ENCODE measurements at places on chromosomes 6 and 20.
A peak's percentile ranks its signal among the peaks of the same experiment; 100 is the strongest.

DNA sequence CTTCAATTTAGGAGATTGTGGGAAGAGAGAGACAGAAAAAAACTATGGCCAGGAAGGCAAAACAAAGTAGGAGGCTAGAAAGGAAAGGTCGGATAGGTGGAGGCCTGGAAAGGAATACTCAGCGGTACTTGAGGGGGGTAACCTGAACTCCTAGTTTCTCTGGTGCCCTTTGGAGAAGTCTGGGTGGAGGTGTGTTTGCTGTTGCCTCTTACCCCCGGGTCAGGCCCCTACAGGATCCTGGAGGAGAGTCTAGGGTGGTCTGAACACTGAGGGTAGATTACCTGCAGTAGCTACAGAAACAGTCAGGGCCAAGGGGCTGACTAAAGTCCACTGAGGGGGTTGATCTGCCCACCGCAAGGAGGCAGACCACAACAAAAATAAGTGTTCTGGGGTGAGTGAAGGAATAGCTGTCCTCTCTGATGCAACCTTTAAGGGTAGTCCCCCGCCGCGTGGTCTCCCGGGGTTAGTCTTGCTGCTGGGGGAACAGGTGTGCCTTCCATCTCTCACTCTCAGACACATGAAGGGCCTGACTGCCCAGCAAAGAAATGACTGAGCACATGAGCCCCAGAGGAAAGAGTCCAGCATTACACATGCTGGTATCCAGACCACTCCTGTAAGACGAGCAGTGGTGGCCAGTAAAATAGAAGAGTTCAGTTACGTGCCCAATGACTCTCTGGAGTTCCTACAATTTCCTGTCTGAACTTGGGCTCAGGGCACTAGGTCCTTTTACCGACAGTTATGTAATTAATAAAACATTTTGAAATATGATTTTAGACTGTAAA, 59.5 kb downstream of the MTHFD1L start:
- peak; percentile 48 for DNase-seq

DNA sequence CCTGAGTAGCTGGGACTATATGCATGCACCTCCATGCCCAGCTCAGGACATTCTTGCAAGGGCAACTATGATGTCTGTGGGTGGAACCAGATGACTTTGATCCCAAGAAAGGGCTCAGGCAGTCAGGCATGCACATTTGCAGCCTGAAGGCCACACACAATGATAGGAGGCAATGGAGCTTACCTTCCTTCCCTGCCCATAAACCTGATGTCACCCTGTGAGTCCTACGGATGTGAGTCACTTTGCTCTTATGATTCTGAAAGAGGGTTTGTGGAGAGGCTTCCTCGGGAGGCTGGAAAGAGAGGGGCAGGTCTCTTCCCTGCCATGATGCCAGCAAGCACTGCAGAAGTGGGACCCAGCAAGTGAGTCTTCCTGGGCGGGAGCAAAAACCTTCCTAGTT, 202.4 kb downstream of the LY86 start:
- no peak for DNase-seq

DNA sequence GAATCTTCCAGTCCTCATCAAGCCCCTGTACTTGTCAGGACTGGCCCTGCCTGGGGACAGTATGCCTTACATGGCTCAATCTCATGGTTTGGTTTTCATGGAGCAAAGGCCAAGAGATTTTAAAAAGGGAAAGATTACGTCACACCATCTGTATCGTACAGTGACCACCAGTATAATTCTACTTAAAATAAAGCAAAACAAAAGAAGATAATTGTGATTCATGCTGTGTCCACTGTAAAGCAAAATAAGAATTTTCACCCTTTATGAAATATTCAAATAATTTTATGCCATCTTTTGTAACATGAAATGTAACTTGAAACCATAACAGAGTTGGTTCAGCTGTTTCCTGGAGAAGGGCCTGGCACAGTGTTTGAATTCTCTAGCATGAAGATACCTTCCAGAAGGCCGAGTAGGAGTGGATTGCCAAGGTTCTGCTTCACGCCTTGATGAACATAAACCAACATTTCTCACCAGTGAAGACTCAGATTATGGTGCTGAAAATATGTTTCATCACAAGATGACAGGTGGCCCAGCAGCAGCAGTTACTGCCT, 486.5 kb downstream of the RFPL4B start:
- DNase-seq: no peak

DNA sequence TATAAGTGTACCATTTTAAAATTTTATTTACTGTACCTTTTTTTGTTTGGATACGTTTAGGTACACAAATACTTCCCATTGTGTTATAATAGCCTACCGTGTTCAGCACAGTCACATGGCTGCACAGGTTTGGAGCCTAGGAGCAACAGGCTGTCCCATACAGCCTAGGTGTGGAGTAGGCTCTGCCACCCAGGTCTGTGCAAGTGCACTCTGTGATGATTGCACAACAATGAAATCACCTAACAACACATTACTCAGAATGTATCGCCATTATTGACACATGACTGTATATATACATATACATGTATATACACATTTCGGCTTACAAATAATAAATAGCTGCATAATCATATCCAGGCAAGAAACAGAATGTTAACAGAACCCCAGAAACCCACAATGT, 15.4 kb downstream of the SERAC1 start:
- DNase-seq: no peak

- peak; percentile 76 for DNase-seq
These were observed 98.5 kb downstream of the LY86 start for GRCh38 chr6:6686748-6687601.

DNA sequence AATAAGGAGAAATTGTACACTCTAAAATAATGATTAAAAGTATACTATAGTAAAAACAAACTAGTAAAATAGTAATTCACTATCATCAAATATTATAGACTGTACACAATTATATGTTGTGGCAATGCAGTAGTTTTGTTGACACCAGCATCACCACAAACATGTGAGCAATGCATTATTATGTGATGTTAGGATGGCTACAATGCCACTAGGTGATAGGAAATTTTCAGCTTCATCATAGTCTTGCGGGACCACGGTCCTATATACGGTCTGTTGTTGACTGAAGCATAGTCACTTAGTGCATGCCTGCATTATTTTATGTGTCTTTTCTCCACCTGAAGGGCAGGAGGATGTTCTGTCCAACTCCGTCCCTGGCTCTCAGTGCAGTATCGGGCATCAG, 104.8 kb upstream of the NEDD9 start:
- no peak for DNase-seq

GRCh38 chr6:109483735-109484057, 677 bp upstream of the ZBTB24 start:
- DNase-seq: no peak

DNA sequence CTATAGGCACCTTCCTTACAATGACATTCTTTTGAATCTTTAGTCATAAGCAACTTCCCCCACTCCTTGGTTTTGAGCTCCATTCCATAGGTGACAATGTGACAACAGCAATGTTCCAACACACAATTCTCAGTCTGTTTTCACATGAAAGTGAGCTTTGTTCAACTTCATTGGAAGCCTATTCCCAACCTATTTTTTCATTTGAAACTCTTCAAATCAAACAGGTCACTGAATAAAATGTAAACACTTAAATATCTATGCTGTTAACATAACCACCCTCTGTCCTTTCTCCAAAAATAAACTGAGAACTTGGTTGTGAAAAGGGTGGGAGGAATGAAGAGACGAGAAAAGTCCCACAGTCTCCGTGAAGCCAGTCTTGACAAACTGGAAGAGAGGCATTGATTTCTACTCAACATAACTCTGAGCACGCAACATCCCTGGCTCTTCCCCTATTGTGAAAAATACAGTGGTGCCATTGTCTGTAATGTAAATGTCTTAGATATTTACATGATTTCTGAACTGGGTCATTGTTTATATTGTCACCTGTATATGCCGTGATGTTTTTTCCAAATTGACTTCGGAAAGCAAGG, 343.1 kb downstream of the TFAP2A start:
- no peak for DNase-seq

GRCh38 chr20:6708010-6708409, 59.5 kb upstream of the BMP2 start:
- peak; percentile 88 for DNase-seq

DNA sequence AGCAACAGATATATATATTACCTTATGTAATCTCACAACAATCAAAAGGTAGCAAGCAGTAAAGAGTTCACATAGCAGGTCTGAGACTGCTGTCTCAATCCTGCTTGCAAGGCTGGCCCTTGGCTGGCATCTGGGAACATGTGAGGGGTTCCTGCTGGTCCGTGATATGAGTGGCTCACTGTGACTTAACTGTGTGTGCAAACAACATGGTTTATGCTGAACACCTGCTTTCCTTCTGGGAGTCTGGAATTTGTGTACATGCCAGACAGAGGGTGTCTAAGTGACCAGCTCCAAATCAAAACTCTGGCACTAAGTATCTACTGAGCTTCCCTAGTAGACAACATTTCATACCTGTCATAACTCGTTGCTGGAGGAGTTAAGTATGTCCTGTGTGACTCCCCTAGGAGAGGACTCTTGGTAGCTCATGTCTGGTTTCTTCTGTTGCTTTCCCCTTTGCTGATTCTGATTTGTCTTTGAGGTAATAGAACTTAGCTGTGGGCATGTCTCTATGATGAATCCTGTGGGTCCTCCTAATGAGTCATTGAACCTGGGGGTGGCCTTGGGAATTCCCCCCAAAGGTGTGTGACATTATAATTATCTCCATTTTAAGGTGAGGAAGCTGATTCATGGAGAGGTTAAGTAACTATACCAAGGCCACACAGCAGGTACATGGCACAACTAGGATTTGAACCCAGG, 131.6 kb upstream of the NEDD9 start:
- no peak for DNase-seq

GRCh38 chr20:25525867-25526266, 59.5 kb downstream of the NINL start:
- peak; percentile 97 for DNase-seq

DNA sequence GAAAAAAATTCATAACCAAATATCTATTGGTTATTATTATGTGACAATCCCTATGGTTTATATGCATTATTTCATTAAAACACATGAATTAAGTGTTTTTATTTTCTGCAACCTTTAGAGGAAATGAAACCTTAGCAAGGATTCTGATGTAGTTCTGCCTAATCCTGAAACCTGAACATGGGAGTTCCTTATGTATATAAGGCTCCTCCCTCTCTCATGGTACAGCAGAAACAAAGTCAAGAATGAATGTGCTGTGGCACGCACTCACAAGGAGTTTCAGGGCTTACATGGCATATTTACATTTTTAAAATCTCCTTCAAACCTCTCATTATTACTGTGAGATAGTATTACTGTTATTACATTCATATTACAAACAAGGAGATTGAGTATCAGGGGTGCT, 426.4 kb upstream of the CITED2 start:
- no peak for DNase-seq

DNA sequence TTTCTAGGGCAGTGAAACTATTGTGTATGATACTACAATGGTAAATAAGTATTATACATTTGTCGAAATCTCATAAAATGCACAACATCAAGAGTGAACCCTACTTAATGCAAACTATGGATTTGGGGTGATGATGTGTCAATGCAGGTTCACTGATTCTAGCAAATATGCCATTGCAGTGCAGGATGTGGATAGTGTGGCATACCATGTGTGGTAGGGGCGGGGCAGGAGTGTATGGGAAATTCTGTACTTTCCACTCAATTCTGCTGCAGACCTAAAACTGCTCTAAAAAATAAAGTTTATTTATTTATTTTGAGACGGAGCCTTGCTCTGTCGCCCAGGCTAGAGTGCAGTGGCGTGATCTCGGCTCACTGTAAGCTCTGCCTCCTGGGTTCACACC, 44.3 kb downstream of the ABHD12 start:
- DNase-seq: no peak

GRCh38 chr6:128046033-128046432, 145.2 kb upstream of the THEMIS start:
- no peak for DNase-seq

DNA sequence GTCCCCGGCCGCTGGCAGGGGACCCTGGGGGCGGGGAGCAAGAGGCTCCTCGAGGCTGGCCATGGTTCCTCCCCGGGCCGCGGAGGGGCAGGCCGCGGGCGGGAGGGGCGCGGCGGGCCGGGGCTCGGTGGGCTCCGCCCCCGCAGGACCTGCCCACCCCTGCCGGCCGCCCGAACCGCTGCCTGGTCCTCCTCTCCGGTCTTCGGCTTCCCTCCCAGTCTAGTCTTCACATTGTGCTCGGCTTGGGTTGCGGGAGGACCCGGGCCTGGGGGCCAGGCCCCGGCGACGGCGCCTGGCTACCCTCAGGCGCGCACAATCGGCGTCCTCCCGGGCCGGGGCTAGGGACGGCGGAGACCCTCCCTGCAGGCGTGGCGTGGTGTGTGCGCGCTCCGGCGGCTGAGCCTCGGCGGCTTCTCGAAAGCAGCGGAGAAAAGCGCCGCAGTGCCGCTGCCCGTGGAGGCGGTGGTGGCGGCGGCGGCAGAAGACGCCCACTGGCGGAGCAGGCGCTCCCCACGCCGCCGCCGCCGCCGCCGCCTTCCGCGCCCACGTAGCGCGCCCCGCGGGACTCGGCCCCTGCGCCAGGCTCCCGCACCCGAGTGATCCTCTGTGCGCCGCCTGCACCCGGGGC, at the start of gene PDE10A:
PDE10A (minus strand) TSS at position 493 of the 628 bp plus-strand sequence; CDS start at position 63, 430 bp downstream.
- peak; percentile 44 for DNase-seq

- no peak for DNase-seq
These were observed 1.4 kb downstream of the PAQR8 start for GRCh38 chr6:52363228-52363867.

GRCh38 chr6:132188556-132189264, 212.6 kb downstream of the MOXD1 start:
- peak; percentile 47 for DNase-seq

DNA sequence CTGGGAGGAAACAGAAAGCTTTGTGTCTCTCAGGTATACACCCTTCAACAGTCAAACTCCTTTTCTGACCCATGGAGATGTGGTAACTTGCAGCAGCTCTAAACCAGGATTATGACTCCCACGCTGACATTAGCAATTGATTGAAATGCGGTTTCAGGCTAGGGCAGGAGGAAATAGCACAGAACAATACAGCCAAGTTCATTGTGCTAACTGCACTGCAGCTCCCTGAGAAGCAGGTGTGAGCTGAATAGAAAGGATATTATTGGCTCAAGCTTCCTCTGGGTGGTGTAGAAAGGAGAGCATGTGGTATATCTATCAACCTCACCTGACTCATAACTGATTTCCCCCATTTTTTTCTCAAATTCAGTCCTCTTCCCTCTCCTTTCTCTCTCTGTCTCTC, 612.3 kb upstream of the BTBD3 start:
- DNase-seq: no peak

DNA sequence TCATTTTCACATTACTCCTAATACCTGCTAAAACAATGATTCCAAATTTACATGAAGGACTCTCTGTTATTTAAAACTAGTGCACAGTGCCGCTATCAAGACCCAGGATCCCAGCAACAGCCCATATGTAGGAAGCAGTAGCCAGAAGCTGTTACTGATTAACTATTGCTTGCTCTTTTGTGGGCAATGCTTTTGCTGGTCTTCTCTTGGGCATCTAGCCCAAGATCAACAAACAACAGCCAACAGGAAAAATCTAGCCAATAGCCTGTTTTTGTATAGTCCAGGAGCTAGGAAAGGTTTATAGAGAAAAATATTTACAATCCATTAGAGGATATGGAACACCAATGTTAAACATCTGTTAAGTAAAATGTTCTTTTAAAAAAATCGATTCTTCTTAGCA, 22.1 kb upstream of the TENT5A start:
- no peak for DNase-seq
